RCC 7860 (cell line): ENCODE measurements at places on chromosomes 5 and 9.

DNA sequence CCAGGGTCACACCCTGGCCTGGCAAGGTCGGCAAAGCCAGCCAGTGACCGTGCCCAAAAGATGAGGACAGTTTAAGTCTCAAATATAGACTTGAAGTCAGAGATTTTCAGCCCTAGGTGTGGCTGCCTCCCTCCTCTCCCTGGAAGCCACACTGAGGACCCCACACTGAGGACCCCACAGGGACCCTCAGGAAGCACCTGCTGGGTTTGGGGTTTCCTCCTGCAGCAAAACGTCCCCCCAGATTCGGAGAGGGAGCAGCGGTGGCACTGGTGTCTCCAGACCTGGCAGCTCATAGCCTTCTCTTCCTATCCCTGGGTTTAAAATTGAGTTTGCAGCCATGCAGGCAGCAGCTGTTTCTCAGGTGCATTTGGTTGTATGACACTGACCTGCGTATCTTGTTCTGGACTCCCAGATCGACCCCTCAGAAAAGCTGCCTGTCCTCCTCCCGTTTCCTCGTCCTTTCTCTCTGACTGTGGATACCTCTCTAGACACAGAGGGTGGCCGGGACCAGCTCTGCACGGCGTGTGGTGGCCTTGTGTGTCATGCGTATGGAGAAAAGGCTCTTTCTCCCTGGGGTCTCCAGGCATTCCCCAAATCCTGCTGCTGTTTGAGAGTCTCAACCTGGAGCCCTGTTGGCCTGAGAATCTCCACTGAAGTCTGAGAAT lies 36.6 kb downstream of the MRPL36 start:
- DNase-seq, result no peak

DNA sequence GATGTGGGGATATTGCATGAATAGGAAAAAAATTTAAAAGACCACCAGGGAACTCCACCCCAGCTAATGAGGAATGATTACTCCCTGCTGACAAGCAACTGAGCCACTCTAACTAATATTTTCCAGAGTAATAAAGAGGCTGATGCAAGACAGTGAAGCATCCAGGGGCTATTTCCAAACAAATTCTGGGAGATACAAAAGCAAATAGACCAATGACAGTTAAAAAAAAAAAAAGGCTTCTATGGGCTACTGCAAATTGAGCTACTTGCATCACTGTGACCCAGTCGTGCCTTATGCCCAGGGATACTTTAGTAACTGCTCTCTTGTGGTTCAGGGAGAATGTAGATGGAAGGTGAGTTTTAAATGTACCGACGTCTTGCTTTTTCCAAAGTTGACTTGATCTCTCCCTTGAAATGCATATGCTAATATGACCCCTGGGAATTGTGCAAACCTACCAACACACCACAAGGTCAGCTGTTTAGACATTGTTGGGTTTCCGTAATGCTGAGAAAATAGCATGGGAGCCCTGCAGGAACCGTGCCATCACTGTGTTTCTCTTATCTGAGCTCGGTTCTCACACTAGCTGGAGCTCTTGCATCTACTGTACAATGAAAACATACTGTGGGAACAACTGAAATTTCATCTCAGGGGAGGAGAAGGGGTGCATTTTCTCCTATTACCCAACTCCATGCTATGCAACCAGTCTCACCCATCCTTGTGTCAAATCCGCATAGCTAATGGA lies 250.6 kb upstream of the MAP3K1 start:
- no peak for DNase-seq

- DNase-seq, result no peak
Observed at GRCh38 chr5:80757290-80757689, 102.5 kb upstream of the DHFR start.

GRCh38 chr9:95874989-95875304 lies 544 bp upstream of the ERCC6L2 start:
- DNase-seq, result peak; percentile 32

- DNase-seq, result no peak
Observed at GRCh38 chr5:158142156-158142555, 283.2 kb upstream of the CLINT1 start.

DNA sequence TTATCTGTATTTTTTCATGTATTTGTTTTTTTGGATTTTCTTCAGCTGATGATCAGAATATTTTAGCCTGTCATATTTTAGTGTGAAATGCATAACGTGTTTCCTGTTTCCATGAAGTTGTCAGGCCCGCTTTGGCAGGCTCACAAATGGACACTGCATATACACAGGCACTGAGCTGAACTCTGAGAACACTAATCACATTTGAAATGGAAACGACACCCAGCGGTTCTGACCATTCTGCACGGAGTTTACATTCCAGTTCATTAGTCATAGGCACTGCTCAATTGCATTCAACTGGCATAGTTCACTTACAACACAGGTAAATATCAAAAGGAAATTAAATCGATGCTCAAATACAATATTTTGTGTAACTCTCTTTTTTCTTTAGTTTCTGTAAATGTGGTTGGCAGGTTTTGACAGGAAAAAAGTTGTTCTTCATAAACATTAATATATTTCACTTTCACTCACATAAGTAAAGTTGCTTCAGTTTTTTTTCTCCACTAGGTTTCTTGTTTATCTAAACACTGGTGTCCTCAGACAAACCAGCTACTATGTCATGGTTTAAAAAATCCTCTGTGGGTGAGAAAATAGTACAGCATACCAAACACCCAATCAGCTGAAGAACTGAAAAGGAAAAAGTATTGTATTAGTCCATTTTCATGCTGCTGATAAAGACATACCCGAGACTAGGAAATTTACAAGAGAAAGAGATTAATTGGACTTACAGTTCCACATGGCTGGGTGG lies 559.0 kb upstream of the DAP start:
- DNase-seq, result no peak

DNA sequence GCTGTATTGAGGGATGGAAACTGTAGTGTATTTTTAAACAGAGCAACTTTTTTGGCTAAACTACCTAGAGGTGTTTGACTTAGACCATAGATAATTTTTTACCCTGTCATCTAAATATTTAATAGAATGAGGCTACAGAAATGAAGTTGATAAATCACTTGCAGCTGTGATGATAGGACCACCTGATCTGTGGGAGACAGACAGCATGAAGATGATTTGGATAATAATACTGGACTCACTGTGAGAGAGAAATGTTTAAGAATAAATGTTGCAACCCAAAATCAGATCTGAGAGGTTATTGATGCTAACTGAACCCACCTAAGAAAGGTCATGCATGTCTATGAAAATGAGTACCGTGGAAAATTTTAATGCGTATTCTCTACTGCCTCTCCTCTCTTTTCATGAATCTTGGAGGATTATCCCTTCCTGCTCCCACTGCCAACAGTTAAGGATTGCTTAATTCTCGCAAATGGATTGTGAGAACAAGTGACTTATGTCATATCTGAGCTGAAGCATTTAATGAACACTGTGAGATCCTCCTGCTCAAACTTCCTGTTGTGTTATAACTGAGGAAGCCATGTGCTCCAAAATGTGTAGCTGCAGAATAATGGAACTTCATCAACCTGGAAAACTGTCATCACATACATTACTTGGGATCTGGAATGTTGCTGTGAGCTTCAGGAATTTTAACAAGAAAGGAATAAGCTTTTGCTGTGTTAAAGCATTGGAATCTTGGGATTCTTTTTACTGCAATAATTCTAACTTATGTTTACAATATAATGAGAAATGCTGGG lies 617.9 kb upstream of the CDH18 start:
- DNase-seq, result no peak

- DNase-seq, result no peak
Observed at GRCh38 chr5:155125551-155126095, 112.1 kb downstream of the KIF4B start.

- DNase-seq, result no peak
Observed at GRCh38 chr5:154371687-154372086, 74.1 kb upstream of the SAP30L start.

DNA sequence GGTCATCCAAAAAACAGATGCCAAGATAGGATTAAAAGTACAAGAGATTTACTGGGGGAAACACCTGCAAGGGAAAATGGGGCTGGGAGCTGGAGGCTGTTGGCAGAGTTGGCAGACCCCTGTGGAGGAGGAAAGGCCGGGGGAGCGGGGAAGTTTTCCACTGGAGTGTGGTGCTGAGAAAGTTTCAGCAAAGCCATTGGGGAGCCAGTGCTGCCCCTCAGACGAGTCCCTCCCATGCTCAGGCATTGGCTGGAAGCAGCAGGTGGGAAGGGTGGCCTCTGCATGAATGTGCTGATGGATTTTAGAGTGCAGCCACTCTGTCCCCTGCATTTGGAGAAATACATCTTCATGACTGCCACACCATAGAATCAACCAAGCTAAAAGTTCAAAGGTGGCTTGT lies 52.8 kb downstream of the TTC1 start:
- no peak for DNase-seq

- DNase-seq, result no peak
Observed at GRCh38 chr5:154049636-154050035, 10.9 kb downstream of the MFAP3 start.

DNA sequence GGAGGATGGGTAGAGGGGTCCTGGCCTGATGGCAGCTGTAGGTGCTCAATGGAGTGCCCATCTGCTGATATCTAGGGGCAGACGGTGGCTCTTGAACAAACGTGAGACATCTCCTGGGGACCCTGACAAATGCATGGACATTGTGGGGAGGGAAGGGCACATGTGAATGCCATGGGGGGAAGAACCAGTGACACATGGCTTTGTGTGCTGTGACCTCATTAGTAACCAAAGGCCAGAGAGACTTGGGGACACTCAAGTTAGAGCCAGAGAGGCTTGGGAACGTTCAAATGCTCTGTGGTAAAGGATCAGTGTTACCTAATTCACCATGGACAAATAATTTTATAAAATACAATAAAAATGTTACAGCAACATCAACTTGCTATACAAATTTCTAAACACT lies 151.8 kb downstream of the ESM1 start:
- no peak for DNase-seq

- no peak for DNase-seq
Observed at GRCh38 chr9:112898872-112899311, 8.2 kb upstream of the SLC46A2 start.

- DNase-seq, result no peak
Observed at GRCh38 chr5:135439231-135440205, 7.6 kb downstream of the DCANP1 start.

- no peak for DNase-seq
Observed at GRCh38 chr5:124876983-124877382, 130.5 kb upstream of the ZNF608 start.

DNA sequence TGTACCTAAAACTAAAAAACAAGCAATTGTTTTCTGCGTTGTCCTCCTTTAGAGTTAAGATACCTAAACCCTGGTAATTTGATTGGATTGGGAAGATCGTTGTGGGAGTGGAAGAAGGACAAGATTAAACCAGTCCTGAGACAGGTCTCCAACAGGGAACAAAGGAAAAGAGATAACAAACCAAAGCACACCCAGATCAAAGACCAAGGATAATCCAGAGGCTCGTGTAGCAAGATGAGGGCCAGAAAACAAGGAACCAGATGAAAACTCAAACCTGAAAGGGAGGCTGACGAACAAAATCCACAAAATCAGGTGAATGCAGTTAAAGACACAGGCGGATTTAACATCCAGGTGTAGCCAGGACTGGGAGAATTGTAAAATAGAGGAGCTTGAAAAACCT lies 618.1 kb downstream of the SLCO4C1 start:
- no peak for DNase-seq

GRCh38 chr5:150107909-150108447 lies 21.6 kb upstream of the CSF1R start:
- no peak for DNase-seq

DNA sequence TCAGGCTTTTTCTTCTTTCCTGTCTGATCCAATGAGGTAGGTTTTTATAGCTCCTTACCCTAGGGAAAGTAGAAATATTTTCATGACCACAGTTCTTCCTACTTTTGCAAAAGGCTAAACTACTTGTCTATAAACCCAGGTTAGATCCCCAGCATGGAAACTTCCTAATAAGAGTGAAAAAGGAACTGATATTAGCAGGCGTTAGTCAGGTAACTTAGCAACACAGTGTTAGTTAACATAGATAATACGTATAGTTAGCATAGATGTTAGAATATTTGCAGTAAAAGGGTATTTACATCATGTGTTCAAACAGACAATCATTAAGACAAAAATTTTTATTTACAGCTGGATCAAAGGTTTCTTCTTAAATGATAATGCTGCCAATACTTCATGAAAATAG lies 162.9 kb upstream of the DAB2 start:
- no peak for DNase-seq

- peak; percentile 54 for DNase-seq
Observed at GRCh38 chr5:119752921-119753886, 123.8 kb downstream of the FAM170A start.
